ENCODE measurements at places on chromosomes 4 and X. TPM values are rescaled to one million over a fixed set of nuclear protein-coding genes. Genes with fewer than 3 reads are reported as not detected.

- H3K27me3 ChIP-seq = no peaks in the 10 kb centered on the region
- peaks cover 1% of the 10 kb centered on the region for H3K36me3 ChIP-seq
- H3K4me1 ChIP-seq = peaks cover 14% of the 10 kb centered on the region
Measured at GRCh38 chr4:158785718-158786117, 16.9 kb downstream of the FNIP2 start.

- no peak for DNase-seq
- no peak overlapping the region for H3K4me3 ChIP-seq
- peaks cover 5% of the 10 kb centered on the region for H3K4me1 ChIP-seq
- H3K36me3 ChIP-seq = no peaks in the 10 kb centered on the region
Measured at GRCh38 chrX:123745511-123745910, 12.7 kb upstream of the THOC2 start.

ETDA gene
- not detected for total RNA-seq

- no peak overlapping the region for H3K4me3 ChIP-seq
- DNase-seq = no peak
- no peak overlapping the region for H3K27ac ChIP-seq
- no peaks in the 10 kb centered on the region for H3K27me3 ChIP-seq
- H3K36me3 ChIP-seq = no peaks in the 10 kb centered on the region
Measured at GRCh38 chrX:107293056-107293455, 86.6 kb downstream of the DNAAF6 start.

GPRASP1 gene
- total RNA-seq = 1.5 TPM

GPR143 gene
- total RNA-seq = not detected

DNA sequence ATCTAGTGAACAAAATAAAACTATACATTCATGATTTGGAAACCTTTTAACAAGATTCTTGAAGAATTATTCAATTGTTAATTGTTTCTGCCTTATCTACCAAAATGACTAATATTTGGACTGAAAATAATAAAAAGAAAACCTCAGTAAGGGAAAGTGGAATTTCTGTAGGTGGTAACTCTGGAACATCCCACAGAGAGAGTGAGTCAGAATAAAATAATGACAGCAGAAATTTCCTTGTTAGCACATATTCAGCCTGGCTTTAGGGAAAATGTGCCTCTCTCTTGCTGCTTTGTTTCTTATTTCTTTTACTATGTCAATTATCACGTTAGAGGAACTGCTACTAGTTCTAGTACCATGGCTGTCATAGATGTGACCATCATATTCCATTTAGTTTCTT, 421.5 kb upstream of the GNPDA2 start:
- no peaks in the 10 kb centered on the region for H3K4me1 ChIP-seq
- no peak overlapping the region for H3K27ac ChIP-seq
- no peak overlapping the region for H3K4me3 ChIP-seq

Measured in activated CD4-positive, alpha-beta T cell treated with anti-CD3 and anti-CD28 coated beads, Interleukin-2, amount 10 ng/mL, durations not matched to agents 7 days and 5 days (primary cell).